ENCODE measurements at places on chromosomes 6 and 20. TPM values are rescaled to one million over a fixed set of nuclear protein-coding genes. Genes with fewer than 3 reads are reported as not detected.

C20orf204 gene
- 0.97 TPM for total RNA-seq

SAPCD1 gene
- 1.3 TPM for total RNA-seq

PTK6 gene
- total RNA-seq: under 0.01 TPM

PI16 gene
- under 0.01 TPM for total RNA-seq

KCNQ5 gene
- total RNA-seq: 0.97 TPM

SLC17A2 gene
- not detected for total RNA-seq

TAP1 gene
- total RNA-seq: 122 TPM

ZNF391 gene
- 0.32 TPM for total RNA-seq

ZNF334 gene
- total RNA-seq: 1.9 TPM

All from fibroblast of villous mesenchyme (primary cell).